ENCODE measurements at places on chromosomes 4 and X.

DNA sequence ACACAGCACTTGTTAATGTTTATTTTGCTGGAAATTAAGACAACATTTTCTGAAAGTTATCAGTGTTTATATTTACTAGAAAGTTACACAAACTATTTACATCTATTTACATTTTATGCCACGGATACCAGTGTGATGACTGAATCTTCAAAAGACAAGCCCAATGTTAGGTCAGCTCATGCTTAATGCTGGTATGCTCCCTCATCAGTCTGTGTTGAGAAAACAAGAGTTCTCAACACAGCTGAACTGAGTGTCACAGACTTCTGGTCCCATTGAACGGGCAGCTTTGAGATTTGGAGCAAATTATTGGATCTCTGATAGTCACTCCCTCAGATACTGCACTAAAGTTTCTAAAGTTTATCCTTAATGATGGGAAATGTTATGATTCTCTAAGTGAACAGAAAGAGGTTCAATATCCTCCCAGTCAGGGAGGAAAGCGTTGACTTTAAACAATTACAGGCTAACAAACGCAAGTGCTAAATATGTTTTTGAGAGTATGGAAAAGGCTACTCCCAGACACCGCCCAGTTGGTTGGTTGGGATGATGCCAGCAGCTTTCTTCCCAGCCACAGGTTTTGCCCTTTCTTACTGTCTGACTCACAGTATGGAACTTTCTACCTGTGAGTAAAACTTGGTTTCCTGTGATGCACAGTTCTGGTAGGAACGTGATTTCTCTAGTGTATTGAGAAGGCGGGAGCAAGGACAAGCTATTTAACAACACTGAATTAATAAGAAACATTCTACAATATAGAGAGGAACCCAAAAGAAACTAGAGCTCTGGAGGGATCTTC is 1293.6 kb upstream of the TENM3 start:
- no peak for DNase-seq

- DNase-seq = no peak
These were observed 125.2 kb downstream of the COL25A1 start for GRCh38 chr4:109177096-109177810.

DNA sequence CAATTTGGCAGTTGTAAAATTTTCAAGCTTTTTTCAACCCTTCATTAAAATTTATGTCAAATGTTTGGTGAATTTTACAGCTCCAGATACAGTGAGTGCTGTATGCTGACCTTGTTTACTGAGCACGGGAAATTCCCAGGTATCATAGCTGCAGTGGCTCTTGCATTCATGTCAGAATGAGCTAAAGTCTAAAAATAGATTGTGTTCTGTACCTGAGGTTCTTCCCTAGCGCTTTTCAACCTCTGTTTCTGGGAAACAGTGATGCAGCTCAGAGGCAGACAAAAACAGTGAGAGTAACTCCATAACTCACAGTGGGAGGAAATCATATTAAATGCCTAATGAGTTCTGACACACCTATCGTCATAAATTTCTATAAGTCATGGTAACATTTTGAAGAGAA is 393.8 kb upstream of the GNPDA2 start:
- no peak for DNase-seq

DNA sequence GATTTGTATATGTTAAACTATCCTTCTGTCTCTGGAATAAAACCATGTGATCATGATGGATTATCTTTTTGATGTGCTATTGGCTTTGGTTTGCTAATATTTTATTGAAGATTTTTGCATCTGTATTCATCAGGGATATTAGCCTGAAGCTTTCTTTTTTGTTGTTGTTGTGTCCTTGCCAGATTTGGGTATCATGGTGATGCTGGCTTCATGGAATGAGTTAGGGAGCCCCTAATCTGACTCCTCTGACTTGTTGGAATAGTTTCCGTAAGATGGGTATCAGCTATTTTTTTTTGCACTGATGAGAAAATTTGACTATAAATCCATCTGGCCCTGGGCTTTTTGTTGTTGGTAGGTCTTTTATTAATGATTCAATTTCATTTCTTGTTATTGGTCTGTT is 45.7 kb downstream of the ATP10D start:
- no peak for DNase-seq

All from GM23338 (cell line).